ENCODE measurements at places on chromosomes 1 and 21.

GRCh38 chr1:115829023-115829674, 11.8 kb downstream of the NHLH2 start:
- DNase-seq = peak; percentile 21

- DNase-seq = no peak
Measured at GRCh38 chr1:212975111-212975918, 25.0 kb downstream of the VASH2 start.

GRCh38 chr1:11704691-11705475, 13.4 kb downstream of the DRAXIN start:
- DNase-seq = no peak

DNA sequence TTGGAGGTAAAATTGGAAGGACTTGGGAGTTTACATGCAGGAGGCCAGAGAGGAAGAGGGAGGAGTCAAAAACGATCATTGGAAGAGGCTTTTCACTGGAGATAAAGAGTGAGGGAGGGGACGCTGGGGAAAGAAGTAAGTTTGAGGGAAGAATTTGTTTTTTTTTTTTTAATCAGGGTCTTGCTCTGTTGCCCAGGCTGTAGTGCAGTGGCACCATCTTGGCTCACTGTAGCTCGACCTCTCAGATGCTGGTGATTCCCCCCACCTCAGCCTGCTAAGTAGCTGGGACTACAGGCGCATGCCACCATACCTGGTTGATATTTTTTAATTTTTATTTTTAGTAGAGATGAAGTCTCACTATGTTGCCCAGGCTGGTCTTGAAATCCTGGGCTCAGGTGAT, 1.2 kb upstream of the MROH7 start:
- DNase-seq = no peak

- no peak for DNase-seq
Measured at GRCh38 chr1:194816859-194817258, 1630.4 kb upstream of the B3GALT2 start.

GRCh38 chr1:25148673-25149300, 83.5 kb downstream of the SYF2 start:
- peak; percentile 28 for DNase-seq

DNA sequence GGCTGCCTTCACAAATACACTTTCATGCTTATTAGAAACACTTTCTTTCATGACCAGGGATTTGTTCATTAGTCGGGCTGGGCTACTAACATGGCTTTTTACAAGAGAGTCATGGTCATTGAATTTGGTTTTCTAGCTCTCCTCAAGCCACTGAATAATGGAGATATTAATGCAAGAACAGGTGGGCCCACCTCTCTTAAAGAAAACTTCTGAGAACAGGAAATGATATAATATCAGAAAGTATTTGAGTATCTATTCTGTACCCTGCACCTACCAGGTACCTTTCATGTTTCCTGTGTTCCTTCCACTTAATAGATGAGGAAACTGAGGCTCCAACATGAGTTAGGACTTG, 90.0 kb downstream of the TRABD2B start:
- no peak for DNase-seq

- no peak for DNase-seq
Measured at GRCh38 chr1:117173006-117173405, 37.7 kb downstream of the VTCN1 start.

Measured in ACHN (cell line).